ENCODE measurements at places on chromosomes 5 and 9.

GRCh38 chr5:43769571-43770355, 166.8 kb downstream of the NNT start:
- peak; percentile 30 for DNase-seq

- no peak for DNase-seq
These were observed 5.0 kb upstream of the CAMK2A start for GRCh38 chr5:150294551-150295071.

DNA sequence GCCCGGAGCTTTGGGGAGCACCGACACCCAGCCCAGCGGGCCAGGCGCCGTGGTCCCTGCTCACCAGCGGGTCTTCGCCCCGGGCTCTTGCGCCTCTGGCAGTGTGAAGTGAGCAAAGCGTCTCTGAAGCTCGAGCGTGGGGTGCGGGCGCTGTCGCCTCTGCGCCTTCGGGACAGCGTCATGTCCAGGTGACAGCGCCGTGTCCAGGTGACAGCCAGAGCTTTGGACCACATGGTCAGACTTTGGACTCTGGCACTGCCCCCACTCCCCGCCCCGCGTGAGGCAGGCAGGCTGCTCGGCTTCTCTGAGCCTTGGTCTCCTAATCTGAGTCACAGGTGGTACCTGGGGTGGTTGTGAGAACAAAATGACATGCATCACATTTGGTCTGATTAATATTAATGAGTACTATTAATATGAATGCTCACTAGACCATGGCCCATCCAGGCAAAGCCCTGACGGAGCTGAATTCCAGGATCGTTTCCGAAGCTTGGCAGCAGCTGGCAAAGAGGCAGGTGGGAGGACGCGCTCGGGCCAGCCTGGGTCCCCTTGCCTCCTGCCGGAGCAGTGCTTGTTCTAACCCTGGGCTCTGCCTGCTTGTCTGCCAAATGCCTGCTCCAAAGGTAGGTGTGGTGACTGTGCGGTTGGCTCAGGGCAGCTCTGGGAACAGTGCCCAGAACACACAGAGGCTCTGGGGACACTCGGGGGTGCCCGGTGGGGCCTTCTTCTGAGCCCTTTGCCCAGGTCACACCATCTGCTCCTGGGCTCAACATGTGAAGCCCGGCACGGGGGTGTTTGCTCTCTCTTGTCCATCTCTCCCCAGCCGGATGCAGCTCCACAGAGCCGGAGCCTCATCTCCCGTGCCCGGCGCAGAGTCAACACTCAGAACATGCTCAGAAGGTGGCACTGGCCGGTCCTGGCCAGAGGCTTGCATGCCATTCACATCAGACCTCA, 157.1 kb downstream of the OLFM1 start:
- no peak for DNase-seq

DNA sequence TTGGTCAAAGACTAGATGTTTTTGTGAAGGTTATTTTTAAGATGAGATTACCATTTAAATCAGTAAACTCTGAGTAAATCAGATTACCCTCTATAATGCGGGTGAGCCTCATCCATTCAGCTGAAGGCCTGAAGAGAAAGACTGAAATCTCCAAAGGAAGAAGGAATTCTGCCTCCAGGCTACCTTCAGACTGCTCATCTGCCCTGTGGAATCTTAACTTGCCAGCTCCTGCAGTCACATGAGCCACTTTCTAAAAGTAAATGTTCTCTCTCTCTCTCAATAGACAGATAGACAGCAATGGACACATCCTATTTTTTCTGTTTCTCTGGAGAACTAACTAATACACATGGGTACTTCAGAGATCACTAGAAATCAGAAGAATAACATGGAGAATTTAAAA, 182.8 kb downstream of the CFAP90 start:
- no peak for DNase-seq

- DNase-seq, result peak; percentile 2
These were observed 133.3 kb upstream of the C6 start for GRCh38 chr5:41346609-41347008.

DNA sequence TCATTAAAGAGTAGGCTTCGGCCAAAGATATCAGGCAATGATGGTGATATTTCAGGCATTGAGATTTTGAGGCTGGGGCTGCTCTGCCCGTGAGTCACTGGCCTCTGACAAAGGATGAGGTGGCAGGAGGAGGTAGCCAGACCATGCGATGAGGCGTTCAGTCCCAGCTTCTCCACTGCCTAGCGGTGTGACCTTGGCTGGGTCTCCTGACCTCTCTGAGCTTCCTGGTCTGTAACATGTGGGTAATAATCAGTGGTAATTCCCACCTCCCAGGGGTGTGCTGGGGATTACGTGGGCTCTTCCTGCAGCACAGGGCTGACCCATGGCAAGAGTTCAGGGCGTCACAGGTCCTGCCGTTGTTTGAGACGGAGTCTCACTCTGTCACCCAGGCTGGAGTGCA, 73.2 kb upstream of the RAPGEF1 start:
- DNase-seq, result no peak

DNA sequence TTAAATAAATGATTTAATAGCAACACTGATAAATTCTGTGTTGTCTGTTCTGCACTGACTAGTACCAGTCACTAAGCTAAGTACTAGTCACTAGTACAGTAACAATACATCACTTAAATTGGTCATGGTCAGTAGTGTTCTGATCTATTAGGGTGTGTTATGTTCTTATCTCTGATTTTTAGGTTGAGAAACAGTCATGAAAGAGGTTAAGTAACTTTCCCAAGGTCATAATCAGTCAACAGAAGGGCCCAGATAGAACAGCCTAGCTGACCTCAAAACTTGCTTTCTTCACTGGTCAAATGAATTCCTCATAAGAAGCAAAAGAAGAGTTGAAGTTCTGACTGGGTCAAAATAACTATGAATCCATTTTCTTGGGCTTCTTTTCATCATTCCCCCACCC, 1492.7 kb downstream of the MAT2B start:
- DNase-seq, result no peak
